ENCODE measurements at places on chromosomes 2 and 18.

DNA sequence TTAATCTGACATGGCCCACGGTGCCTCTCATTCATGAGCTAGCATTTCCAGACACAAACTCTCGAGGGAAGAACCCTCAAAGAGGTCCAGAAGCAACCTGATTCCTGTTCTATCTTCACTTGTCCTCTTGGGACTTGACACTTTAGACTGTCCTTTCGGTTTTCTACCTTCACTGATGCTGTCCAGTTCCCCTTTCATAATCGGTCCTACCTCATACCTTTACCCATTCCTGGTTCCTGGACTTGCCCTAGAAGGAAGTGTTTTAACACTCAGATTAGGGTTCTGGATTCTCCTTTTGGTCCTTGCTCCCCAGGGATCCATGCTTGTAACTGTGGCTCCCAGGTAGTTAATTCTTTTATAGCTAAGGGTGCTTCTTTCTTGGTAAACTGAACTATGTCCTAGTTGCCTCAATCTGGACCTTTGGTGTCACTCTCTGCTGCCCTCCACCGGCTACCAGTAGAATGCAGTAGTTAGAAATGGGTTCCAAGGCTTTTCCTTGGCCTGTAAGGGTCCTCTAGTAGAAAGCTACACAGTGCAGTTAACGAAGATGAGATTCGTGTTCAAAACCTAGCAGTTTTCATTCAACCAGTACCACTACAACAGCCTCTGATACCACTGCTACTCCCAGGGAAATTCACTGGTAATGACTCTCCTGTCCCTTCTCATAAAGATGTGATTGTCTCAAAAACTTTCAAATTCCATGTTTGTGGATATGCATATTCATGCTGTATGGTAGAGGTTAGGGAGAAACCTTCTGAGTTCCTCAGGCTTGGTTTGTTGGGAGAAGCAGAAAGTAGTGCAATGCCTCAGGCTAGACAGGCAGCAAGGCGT is 178.1 kb upstream of the CYP26B1 start:
- DNase-seq, result no peak

DNA sequence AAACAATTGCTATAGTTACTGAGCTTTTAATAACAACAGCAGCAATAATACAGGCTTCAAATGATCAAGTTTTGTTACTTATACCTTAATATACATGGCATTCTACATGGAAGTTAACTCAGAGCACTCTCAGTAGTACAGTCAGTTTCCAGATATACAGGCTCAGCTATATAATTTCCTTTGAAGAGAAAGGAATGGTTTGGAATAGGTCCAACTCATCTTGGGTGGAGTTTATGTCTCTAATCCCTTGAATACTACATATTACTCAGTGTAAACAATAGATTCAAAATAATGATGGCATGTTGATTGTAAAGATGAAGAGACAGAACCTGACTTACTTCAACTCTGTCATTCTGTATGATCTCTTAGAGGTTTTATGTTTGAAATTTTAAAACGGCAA is 174.9 kb downstream of the EPHA4 start:
- no peak for DNase-seq

DNA sequence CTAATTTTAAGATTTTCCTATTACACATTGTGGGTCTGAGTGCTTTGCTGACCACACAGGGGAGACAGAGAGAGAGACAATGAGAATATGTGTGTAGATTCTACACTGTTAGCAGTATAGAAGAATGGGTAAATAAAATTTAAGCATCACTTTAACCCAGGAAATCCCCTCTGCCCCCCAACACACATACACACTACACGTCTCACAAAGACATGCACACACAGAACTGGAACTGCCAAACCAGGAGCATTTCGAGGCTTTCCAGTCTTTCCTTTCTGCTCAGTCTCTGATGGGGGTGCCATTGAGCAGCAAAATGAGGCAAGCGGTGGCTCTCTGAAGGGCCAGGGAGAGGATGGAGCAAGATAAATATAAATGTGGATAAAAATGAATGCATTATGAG is 2.5 kb downstream of the MERTK start:
- DNase-seq, result no peak

DNA sequence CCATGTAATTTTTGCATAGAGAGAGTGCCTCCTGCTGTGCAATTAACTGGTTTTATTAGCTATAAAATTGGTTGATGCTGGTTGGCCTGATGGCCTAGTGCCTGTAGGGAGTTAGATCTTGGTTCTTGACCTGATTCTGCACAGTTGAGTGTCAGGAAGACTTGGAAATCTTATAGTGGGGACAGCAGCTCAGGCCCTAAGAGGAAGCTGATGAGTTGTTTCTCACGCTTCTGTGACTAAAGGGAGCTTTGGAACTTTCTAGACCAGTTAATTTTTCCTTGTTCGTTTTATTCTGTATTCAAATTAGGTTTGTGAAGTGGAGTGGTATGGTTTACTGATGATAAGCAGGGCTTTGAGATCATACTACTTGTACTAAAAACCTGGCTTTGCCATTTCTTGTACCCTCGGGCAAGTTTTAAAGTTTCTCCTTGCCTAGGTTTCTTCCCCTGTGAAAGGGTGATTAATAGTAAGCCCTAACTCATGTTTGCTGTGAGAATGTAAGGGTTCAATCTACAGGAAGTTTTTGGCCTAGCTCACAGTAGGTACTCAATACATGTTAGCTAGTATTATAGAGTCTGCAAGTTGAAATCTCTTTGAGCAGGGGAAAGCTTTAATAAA is 82.1 kb downstream of the MAP3K20 start:
- no peak for DNase-seq

GRCh38 chr2:66960161-66960560 is 437.0 kb upstream of the ETAA1 start:
- no peak for DNase-seq

GRCh38 chr2:21020031-21020667 is 23.7 kb downstream of the APOB start:
- DNase-seq, result no peak

GRCh38 chr18:10085416-10085815 is 171.6 kb downstream of the VAPA start:
- no peak for DNase-seq

GRCh38 chr2:213261715-213262114 is 22.5 kb upstream of the SPAG16 start:
- no peak for DNase-seq

DNA sequence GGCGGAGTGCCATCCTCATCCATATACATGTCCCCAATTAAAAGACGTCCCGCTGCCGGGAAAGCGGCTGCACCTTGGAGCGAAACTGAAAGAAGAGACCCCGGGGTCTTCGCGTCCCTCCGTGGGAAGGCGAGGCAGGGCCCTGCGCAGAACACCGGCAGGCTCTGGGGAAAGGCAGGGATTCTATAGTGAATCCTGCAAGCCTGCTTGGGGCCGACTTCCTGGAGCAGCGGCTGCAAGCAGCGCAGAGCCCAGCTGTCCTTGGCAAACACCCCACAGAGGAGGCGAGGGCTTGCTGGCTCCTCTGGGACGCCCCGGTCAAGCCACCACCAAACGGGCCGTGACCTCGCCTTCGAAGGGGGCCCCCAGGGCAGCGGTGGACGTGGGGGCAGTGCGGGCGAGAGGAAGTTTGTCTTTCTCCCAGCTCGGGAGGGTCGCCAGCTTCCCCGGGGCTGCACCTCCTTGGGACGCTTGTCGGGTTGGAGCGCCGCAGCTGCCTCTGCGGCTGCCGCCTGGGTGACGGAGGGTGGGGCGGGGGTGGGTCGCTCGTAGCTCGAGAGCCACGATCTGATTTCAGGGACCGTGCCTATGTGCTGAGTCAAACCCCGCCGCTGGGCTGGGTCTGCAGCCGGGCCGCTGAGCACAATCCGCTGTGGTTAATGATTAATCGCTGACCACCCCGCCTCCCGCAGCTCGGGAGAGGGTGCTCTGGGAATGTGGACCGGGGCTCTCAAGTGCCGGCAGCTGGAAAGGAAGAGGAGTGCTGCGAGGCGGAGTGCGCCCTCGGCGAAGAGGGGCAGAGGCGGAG is 486 bp upstream of the GPR39 start:
- no peak for DNase-seq

DNA sequence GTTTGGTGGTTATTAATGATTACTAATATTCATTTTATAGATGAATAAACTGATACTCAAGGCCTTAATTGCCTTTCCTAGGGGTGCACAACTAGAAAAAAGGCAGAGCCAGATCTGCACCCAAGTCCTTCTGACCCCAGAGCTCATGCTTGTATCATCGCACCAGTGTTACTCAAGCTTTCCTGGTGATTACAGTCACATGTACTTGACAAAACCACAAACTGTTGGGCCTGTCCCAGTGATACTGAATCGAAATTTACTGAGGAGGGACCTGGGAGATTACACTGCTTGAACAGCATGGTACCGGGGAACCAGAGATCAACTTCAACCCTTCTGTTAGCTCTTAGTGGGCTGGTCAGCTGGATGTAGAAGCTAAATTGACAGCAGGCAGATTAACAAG is 33.7 kb downstream of the FASTKD2 start:
- DNase-seq, result no peak

DNA sequence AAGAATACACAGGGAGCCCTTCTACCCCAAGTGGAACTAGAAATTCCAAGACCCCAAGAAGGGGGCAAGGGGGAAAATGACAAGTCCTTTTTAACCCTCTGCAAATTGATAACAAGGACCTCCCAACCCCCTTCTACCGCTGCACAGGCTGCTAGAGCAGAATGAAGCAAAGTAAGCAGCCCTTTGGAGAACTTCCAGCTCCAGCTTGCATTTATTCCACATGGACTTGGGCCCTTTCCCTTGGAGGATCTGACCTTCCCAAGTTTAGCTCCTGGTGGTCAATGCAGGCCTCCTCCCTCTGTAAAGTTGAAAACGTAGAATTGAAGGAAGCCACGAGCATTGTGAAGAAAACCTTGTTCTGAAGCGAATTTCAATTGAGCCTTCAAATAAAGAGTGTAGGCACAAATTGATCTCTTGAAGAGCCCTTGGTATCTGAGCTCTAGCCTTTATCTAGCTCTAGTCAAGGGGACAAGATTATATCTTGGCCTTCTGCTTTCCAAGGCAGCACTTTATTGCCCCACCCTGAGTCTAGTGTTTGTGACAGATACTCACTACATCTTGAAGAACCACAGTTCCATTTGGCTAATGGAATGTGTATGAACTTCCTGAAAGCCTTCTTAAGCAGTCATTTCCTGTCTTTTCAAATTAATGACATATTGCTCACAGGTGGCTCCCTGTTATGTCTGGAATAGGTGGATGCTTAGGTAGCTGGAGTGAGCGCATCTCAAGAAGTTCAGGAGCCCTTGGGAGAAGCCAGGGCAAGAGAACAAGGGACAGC is 37.2 kb downstream of the SLC14A2 start:
- DNase-seq, result no peak

GRCh38 chr2:128091726-128092080 is 703 bp downstream of the UGGT1 start:
- no peak for DNase-seq

GRCh38 chr2:128638341-128639119 is 319.9 kb upstream of the HS6ST1 start:
- no peak for DNase-seq

GRCh38 chr18:26003356-26003755 is 87.1 kb downstream of the SS18 start:
- DNase-seq, result no peak

DNA sequence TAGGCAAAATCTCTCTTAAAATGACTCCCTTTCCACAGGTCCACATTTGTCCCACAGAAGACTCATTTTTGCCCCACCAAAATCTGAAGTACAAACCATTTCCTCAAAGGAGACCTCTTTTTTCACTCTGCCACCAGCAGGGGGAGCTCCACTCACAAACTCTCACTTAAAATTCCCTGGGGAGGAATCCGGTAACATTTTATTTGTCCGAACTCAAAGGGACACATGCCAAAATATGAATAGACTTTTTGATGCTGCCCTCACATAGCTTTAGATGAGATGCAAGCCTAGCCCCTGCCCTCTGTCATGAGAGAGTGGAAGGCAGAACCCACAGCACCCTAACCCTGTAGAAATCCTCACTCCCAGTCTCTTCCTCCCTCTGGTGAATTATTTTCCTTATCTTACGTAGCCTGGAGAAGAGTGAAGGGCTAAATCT is 57.1 kb downstream of the RMDN2 start:
- peak; percentile 35 for DNase-seq

- DNase-seq, result no peak
Measured at GRCh38 chr2:213122725-213123124, 28.7 kb downstream of the IKZF2 start.

DNA sequence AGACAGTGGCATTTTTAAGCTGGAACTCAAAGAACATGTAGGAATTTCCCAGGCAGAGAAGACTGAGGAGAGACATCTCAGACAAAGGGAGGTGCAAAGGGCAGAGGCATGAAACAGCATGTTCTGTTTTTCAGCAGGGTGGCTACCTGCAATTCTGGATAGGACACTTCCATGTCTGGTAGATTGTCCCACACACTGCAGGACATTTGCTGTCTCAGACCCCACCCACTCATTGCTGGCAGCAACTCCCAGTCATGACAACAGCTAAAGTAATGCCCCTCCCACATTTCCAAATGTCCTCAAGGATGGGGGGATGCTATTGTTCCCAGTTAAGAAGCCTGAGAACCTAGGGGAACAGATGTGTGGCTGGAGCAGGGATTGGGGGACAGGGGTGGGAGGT is 40.8 kb downstream of the ANKRD44 start:
- no peak for DNase-seq

- peak; percentile 42 for DNase-seq
Measured at GRCh38 chr2:224039080-224039769, at the start of gene SERPINE2. SERPINE2 (minus strand) TSS chr2:224039286; CDS start chr2:224001900, 37,386 bp downstream.

DNA sequence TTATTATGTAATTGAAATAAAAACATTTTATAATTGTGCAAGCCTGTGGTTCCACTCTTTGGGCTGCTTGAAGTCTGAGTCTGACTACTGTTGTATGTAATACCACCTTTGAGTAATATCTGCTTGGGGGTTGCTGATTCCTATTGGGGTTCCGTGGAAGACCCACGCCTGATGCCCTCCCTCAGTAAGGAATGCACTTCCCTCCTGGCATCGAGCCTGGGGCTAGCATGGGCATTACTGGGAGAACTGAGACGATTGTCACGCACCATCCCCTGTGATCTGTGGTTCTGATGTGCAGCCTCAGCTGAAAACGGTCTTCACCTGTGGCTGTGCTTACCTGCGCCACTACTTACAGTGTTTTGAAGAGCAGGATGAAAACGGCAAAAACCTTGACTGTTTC is 32.7 kb upstream of the RBM44 start:
- no peak for DNase-seq

DNA sequence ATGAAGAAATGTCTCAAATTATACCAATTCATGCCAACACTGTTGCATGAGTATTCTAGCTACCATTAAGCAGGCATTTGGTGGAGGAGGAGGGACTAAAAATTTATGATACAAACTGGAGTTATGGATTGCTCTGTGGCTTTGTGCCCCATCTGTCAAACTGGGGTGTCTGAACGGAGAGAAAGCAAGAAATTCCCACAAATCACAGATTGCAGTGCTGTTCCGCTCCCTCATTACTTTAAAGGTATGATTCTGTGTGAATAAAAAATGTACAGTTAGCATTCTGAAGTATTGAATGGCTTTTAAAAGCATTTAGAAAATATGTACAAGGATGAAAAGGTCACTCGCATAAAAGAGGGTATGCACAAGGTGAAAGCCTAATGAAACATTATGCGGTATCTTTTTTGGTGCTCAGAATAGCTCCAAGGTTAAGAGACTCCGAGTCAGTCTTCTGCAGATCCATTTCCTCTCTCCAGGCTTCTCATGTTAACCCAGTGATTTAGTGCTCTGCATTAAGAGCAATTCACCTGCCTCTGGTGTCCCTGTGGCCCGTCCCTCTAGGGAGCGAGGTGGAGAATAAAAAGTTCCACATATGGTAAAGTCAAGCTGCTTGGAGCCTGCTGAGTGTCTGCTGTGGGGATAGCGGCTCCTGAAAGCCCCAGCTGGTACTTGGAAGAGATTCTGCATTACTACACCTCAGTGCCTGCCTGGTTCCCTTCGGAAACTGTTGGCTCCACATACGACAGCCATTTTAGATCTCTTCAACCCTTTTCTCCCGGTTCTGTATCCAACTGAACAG is 184.2 kb downstream of the ZNF521 start:
- DNase-seq, result no peak

- DNase-seq, result no peak
Measured at GRCh38 chr2:23453836-23454460, 69.0 kb downstream of the KLHL29 start.

All from stimulated activated CD8-positive, alpha-beta memory T cell treated with anti-CD3 and anti-CD28 coated beads, Interleukin-4, amount 100 ng/mL, for 24 hours (primary cell).